ENCODE measurements at places on chromosomes 6 and 20.

- DNase-seq, result no peak
Measured at GRCh38 chr6:100796049-100796823, 84.9 kb downstream of the ASCC3 start.

GRCh38 chr6:138229663-138230179 lies 11.4 kb upstream of the PBOV1 start:
- no peak for DNase-seq

- no peak for DNase-seq
Measured at GRCh38 chr6:3919130-3919628, 70.0 kb downstream of the FAM50B start.

DNA sequence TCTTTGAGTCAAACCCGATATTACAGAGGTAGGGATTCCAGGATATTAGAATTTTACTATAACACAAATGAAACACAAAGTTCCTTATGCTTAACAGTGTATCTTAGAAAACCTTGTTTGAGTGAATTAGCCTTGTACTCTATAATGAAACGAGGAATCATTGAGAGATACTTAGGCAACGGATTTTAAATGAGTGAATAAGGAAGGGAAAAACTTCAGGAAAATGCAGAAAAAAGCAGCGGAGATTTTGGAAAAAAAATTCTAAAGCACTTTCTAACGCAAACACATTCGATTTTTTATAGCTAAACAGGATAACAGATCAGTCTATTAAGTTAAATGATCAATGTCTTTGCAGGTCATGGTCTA lies 137.3 kb downstream of the HFE start:
- DNase-seq, result no peak

- no peak for DNase-seq
Measured at GRCh38 chr20:41177636-41178035, 40.3 kb downstream of the PLCG1 start.

GRCh38 chr20:50054626-50055511 lies 58.1 kb downstream of the UBE2V1 start:
- no peak for DNase-seq

Measured in SHP77 (cell line).